Esophagus squamous epithelium (tissue), 5 donors: ENCODE measurements at places on chromosomes 4 and X. TPM values are rescaled to one million over a fixed set of nuclear protein-coding genes. Genes with fewer than 3 reads are reported as not detected.

- H3K4me1 ChIP-seq = no peaks in the 10 kb centered on the region
- H3K27me3 ChIP-seq = no peaks in the 10 kb centered on the region
- H3K4me3 ChIP-seq = no peak overlapping the region
Measured at GRCh38 chr4:133320576-133321170, 171.6 kb downstream of the PCDH10 start.

- no peak for DNase-seq
- no peak overlapping the region for H3K4me3 ChIP-seq
Measured at GRCh38 chr4:32488690-32489089, 1768.5 kb downstream of the PCDH7 start.

The PDLIM3 gene
- 13.9 TPM for total RNA-seq

DNA sequence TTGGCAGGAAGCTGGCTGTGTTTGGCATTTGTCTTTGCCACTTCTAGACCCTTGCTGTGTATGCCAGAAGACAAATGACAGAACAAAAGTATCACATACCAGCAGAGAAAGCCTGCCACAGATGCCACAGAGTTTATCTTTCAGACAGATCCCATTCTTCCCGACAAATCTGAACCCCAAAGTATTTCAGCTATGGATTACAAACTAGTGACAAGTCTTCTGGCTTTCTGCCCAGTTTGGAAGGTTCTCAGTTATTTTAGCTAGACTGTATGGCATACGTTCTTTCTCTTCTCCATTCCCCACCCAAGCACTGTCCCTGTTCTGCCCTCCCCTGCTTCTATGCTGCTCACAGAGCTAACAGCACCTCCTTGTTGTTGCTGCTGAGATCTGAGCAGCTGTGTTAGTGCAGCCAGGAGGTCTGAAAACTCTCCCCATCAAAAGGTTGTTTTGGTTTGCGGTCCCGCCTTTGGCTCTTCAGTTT is 236.7 kb downstream of the FRAS1 start:
- H3K27ac ChIP-seq = no peak overlapping the region
- no peaks in the 10 kb centered on the region for H3K36me3 ChIP-seq
- peaks cover 16% of the 10 kb centered on the region for H3K4me1 ChIP-seq
- no peak overlapping the region for H3K4me3 ChIP-seq

The KCTD8 gene
- 0.95 TPM for total RNA-seq

- H3K27me3 ChIP-seq = no peaks in the 10 kb centered on the region
- H3K4me1 ChIP-seq = no peaks in the 10 kb centered on the region
- H3K27ac ChIP-seq = no peak overlapping the region
- DNase-seq = no peak
- no peak overlapping the region for H3K4me3 ChIP-seq
Measured at GRCh38 chr4:148238811-148239493, 203.3 kb downstream of the NR3C2 start.
